COR-L47 (cell line): ENCODE measurements at places on chromosomes 2 and 18.

- DNase-seq = no peak
These were observed 2.5 kb upstream of the ANKRD39 start for GRCh38 chr2:96860065-96861029.

GRCh38 chr18:60082790-60083189 lies 183.0 kb downstream of the PMAIP1 start:
- DNase-seq = no peak

- DNase-seq = no peak
These were observed 53.5 kb upstream of the SLC38A11 start for GRCh38 chr2:165008730-165009315.

- DNase-seq = no peak
These were observed 90.9 kb upstream of the CDH7 start for GRCh38 chr18:65659912-65660311.

DNA sequence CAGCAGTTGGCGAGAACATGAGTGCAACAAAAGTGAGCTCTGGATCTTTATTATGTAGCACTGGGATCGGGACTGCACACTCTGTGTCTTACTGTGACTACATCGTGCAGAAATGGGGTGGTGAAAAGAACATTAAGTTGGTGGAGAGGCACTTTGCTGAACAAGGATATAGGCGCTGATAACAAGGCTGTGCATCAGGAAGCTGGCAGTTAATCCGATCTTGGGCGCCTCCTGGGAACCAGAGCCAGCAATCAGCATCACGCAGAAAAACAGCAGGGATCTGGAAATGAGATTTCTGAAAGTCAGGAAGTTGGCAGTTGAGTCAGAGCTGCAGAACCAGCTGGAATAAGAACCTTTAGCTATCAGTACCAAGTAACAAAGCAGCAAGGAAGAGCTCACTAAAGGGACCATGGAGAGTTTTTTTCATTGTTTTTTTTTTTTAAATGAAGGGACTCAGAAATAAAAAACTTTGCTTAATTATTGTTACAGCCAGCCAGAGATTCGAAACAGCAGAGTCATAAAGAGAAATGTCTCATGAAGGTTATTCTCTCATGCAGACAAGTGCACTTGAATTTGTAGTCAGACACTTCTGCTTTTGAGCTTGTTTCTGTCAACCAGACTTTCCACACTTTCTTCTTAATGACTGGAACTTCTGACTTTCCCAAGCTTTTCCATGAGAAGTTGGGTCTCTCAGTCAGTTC lies 22.8 kb upstream of the MYO3B start:
- DNase-seq = no peak

DNA sequence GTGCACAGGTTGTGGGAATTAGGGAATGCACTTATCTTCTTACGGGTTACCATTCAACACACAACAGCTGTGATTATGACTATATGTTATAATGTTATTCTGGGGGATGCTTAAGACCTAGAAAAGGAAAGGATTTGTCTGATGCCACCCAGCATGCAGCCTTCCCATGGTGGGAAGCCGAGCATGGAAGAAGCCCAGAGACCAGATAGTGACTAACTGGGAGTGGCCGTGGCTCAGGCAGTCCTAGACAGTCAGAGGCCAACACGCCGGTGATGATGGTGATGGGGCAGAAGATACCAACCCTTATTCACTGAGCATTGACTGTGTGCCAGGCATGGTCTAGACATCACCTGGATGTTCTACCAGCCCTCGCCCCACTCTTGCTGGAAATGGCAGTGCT lies 35.9 kb downstream of the CYRIA start:
- DNase-seq = no peak
